ENCODE measurements at places on chromosomes 13 and 19.

DNA sequence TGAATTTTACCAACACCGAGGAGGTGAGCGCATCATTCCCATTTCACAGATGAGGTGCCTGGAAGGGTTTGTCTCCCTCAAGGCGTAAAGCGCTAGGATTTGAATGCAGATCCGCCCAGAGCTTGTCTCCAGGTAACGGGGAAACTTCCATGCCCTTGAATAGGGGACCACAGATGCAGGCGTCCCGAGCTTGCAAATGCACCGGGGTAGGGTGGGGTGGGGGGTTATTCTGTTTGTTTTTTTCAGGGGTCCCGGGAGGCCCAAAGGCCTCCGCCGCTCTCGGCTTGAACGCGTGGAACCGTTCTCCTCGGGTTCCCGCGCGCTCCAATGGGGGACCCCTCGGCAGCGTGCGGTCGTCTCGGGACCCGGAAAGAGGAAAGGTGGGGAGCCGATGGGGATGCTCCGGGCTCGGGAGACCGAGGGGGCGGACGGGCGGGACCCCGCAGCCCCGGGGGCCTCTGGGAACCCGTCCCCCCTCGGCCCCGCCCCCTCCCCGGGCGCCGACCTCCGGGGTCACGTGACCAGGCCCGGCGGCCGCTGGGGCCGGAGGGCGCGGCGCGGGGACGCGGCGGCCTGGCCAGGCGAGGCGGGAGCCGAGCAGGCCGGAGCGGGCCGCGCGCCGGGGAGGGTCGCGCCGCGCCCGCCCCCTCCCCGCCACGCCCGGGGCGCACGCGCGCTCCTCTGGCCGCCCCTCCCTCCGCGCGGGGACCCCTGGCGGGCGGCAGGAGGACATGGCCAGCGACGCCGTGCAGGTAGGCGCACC is at the start of gene PKN1:
TSS of gene PKN1 (plus strand) at position 516 of the 763 bp plus-strand sequence. CDS start at position 732, 216 bp downstream.
- DNase-seq, result no peak

GRCh38 chr19:8571006-8571411 is 6.2 kb downstream of the MYO1F start:
- DNase-seq, result no peak

DNA sequence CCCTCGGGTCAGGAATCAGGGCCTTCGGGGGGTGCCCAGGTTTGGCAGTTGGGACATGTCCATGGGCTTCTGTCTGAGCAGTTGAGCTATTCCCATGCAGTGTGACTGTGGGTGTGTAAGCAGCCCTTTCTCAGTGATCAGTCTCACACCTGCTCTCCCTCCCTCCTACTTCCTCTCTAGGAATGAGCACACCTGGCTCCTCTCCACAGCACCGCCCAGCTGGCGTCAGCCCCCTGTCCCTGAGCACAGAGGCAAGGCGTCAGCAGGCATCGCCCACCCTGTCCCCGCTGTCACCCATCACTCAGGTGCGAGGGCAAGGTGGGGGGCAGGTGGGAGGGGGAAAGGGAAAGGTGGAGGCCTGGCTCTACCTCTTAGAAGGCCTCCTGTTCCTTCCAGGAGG is 25.9 kb downstream of the COMP start:
- no peak for DNase-seq

- DNase-seq, result no peak
Measured at GRCh38 chr19:47157431-47158321, 27.0 kb downstream of the SAE1 start.

GRCh38 chr19:14479975-14480699 is 5.0 kb upstream of the PTGER1 start:
- DNase-seq, result no peak

DNA sequence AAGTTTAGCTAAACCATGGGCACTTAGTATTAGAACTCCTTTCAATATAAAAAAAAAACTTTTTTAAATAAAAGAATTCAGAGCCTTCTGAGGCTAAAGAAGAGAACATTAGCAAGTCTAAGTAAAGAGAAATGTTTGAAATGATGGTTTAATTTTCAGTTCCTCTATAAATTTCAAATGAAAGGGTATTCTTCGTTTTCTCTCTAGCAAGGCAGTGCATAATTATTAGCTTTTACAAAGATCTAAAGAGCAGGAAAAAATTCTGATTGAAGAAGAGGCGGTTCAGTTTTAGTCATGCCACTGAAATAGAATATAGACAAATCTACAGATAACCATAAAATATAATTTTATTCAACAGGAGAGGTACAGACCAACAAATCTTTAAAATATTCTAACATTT is 18.0 kb downstream of the SUCLA2 start:
- DNase-seq, result no peak

GRCh38 chr19:913080-913748 is at the start of gene R3HDM4:
Gene R3HDM4, minus strand, starts transcription at chr19:913219. Its CDS starts 62 bp downstream, at chr19:913157.
- no peak for DNase-seq

Data from vagina (tissue), 2 donors.